H1 (cell line): ENCODE measurements at places on chromosomes 1 and 21.

DNA sequence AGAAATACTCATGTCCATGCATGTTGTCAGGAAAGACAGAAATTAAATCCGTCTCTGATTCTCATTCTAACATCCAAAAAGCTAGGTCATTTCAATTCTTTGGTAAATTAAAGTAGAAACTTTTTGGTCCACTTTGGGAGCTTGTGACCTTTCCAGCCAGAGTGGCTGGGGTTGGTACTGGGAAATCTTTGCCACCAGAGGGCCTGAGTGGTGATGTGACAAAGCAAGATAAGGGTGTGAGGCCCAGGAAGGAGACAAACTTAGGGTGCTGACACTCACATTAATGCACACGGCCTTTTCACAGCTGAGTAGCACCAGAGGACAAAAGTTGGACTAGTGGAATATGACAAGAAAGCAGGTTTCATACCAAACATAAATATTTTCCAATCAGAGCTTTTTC lies 144.3 kb downstream of the DNM3 start:
- no peak for DNase-seq

GRCh38 chr1:18241891-18242290 lies 134.3 kb downstream of the IGSF21 start:
- no peak for DNase-seq

- no peak for DNase-seq
Observed at GRCh38 chr1:96234299-96234698, 487.3 kb upstream of the PTBP2 start.

- DNase-seq, result no peak
Observed at GRCh38 chr1:22096036-22096435, 43.5 kb downstream of the CDC42 start.

- DNase-seq, result no peak
Observed at GRCh38 chr1:32082022-32082421, 9.3 kb downstream of the TMEM39B start.

GRCh38 chr1:156149374-156150332 lies 3.7 kb upstream of the SEMA4A start:
- DNase-seq, result peak; percentile 90

DNA sequence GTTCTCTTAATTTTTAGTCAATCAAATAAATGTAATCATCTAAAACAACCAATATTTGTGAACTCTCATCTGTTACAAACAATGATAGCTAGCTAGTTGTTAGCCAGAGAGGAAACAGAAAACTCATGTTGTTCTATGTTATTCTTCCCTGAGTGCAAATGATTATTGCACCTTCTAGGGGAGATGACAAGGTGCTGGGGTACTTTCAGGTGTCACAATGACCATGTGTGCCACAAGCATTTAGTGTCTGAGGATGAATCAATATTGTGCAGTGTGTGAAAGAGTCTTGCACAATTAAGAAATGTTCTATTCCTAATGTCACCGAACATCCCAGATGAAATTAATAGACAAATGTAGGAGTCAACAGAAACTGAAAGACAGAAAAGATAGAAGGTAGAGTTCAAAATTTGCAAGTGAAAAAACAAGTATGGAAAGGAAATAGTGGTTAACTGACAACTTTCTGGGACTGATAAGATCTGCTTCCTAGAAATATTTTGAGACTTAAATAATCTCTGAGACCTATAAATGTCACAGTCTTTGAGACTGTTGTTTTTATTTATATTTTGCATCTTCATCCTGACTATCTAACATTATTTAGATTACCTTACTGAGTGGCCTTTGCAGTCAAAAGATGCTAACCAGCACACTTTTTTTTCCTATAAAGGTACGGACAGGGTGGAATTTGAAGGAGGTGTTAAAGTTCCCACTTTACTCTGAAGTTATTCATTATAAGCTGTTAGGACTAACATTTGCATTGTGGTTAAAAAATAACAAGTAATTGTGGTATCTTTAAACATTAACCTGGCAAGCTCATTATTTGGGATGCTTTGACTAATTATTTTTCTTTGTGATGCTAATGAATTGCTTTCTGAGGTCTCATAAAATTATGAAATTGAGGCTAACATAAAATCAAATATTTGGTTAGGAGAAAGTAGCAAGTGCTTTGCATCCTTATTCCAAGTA lies 21.6 kb upstream of the DPYD start:
- DNase-seq, result no peak

DNA sequence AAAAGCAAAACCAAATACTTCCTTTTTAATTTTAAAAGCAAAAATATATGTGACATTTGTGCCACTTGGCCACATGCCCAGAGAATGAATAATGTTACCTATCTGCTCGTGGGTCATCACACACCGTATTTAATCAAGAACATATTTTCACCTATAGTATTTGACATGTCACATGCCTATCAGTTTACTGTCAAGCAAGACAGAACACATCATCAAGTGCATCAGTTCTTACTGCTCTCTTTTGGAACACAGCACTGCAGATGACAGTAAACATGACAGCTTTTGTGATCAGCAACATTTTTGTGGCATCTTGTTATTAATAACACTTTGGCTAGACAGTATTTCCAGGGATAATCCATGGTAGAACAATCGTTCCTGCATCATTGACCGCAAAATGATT lies 134.4 kb downstream of the LRRC7 start:
- DNase-seq, result no peak

- DNase-seq, result no peak
Observed at GRCh38 chr1:87760155-87760554, 431.5 kb downstream of the LMO4 start.

GRCh38 chr1:21287905-21288514 lies 2.3 kb downstream of the ECE1 start:
- no peak for DNase-seq

DNA sequence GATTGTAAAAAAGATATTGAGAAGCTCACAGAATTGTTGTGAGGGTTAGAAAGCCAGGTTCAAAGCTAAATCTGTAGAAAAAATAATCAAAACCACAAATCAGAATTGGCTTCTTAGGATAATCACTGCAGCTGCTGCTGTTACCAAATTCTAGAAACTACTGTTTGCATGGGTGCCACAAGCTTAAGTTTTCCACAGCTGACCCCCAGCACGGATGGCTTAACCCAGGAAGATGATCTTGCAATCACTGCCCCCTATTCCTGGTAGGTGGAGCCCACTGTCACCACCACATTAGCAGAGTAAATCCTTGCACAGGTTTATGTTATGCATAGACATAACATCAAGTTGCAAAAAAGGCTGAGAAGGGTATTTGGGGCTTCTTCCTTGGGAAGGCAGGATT lies 877.8 kb upstream of the ADGRL2 start:
- no peak for DNase-seq
